ENCODE measurements at places on chromosomes 13 and 19. TPM values are rescaled to one million over a fixed set of nuclear protein-coding genes. Genes with fewer than 3 reads are reported as not detected.

DNA sequence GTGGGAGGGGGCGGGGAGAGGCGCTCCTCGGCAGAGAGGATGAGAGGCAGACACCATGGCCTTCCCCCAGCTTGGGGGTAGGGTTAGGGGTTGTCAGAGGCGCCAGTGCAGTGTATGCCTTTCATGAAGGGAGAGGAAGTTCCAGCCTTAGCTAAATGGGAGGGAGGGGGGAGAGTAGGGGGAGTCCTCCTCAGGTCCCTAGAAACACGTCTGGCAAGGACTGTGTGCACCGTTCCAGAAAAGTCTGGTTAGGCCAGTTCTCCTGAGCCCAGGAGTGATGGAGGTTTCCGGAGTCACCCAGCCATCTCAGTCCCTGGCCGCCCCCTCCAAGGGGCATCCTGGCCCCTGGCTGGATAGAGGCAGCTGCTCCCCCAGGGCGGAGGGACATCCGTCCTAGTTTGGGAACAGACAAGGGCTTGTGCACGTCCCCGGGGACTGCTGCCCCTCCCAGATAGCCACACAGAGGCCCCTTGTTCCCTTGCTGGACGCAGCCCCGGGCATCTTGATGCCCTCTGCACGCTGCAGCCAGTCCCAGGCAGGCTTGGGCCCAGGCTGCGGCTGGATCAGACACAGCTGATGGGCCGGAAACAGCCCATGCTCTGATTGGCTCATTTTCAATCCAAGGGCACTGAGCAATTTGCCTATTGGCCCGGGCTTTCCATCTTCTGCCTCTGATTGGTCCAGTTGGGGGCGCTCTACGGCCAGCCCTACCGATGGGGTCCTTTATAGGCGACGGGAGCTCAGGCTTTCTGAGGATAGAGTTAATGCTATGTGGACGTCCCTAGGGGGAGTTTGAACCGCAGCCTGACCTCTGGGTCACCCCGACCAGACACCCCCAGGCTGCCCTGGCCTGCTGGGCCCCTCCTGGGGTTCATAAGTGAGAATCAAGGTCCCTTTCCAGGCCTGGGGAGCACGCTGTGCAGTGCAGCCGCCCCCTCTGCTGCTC, 3.8 kb downstream of the S1PR2 start:
- peak overlapping the region; percentile 15 for H3K4me3 ChIP-seq
- H3K27me3 ChIP-seq = no peaks in the 10 kb centered on the region
- DNase-seq = peak; percentile 68
- no peaks in the 10 kb centered on the region for H3K36me3 ChIP-seq
- H3K27ac ChIP-seq = peak overlapping the region; percentile 81

SPTBN4 gene
- 7.3 TPM for total RNA-seq

DNA sequence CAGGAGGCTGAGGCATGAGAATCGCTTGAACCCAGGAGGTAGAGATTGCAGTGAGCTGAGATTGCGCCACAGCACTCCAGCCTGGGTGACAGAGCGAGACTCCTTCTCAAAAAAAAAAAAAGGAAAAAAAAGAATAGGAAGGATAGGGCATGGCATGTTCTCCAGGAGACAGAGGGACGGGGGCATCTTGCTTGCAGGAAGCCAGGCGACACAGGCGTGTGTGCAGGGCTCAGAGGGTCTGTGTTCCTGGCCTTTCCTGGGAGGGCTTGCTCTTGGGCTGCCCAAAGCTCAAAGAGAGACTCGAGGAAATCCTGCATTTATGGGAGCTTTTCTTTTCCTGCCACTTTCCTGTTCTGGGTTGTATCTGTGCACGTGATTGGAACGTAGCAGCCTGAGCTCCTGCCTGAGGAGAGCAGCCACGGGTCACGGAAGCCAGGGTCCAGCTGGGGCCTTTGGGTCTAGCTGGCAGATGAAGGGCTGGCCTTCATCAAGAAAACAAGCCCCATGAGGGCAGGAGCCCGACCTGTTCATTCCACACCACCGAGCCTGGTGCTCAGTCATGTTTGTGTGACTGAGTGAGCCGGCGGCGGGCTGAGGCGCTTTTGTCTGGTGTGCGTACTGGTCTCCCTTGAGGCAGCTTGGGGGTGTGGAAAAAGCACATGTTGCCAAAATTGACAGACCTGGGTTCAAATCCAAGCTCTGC, 44.5 kb downstream of the CAPN12 start:
- no peaks in the 10 kb centered on the region for H3K36me3 ChIP-seq
- no peaks in the 10 kb centered on the region for H3K27me3 ChIP-seq
- H3K27ac ChIP-seq = no peak overlapping the region
- peaks cover 25% of the 10 kb centered on the region for H3K4me1 ChIP-seq

DNA sequence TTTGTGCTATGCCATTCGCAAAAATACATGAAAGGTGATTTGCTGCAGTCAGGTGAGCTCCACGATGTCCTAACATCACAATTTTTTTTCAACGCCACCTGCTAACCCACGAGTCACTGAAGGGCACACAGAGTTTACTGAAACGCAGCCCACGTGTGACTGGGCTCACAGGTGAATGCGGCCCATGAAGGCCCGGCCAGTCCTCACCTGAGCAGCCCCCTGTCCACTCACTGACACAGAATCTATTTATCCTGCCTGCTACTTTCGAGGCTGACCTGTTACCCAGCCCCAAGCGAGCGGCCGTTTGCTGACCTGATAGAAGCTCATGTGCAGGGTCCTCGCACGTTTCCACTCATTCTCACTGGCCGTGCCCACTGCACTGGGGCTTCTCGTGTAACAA, 121.9 kb upstream of the SOX1 start:
- H3K27ac ChIP-seq = no peak overlapping the region
- no peak overlapping the region for H3K4me3 ChIP-seq
- DNase-seq = no peak
- no peaks in the 10 kb centered on the region for H3K4me1 ChIP-seq

DNA sequence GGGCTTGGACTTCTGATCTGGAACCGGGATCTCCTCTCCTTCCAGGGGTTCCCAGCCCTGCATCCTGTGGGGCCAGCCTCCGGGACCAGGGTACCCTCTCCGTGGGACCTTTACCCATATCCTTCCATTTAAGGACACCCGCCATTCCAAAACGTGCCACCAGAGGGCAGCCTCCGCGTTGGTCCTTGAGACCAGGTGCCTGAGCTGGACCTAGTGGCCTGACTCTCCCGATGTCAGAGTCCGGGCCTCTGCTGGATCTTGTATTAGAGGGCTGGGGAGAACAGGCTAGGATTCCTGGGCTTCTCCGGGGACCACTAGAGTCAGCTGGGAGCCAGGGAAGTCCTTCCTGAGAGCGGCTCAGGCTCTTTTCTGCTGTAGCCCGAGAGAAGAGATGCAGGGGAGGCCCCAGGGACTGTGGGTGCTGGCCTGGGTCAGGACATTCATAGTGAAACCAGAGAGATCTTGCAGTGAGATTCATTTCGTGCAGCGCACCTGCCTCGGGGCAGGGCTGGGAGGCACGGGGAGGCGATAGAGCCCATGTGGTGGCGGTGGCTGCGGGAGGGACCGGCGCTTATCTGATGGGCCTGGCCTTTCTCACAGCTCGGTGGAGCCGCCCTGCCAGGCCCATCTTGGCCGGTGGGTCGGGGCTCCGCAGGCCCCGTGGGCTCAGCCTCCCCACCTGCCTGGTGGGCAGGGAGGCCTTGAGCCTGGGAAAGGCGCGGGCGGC, 9.8 kb upstream of the SLC7A10 start:
- DNase-seq = peak; percentile 79
- no peak overlapping the region for H3K4me3 ChIP-seq
- no peak overlapping the region for H3K27ac ChIP-seq

DNA sequence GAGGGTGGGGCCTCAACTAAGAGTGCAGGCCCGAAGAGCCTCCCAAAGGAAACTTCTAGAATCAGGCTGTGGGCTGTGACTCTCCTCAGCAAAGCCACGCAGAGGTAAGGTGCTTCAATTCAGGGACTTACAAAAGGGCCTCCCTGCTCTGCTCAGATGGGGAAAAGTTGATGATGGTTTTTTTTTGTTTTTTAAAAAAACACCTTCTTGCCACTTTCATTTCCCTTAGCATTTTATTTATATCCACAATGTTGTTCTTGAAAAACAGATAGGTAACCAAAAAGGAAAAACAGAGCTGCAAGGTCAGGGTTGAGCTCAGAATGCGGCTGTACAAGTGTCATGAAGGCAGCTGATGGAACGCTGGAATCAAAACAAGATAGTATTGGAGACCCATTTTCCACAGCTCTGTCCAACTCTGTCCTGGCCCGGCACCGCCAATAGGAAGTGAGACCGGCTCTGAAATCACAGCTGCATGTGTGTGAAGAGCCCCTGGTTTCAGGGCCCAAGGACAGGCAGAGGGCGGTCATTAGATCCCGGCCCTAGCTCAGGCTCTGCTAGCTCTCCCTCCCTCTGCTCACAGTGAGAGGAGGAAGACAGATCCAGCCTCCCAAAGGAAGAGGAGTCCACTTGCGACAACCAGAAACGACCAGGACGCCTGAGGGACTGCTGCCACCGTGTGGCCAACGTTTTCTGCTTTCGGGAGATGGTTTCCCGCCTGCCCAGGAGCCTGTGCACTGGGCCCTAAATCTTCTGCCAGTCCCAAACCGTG, 58.3 kb downstream of the KLF2 start:
- no peaks in the 10 kb centered on the region for H3K27me3 ChIP-seq
- peaks cover 11% of the 10 kb centered on the region for H3K4me1 ChIP-seq
- DNase-seq = peak; percentile 91
- H3K36me3 ChIP-seq = no peaks in the 10 kb centered on the region
- H3K27ac ChIP-seq = peak overlapping the region; percentile 84

DNA sequence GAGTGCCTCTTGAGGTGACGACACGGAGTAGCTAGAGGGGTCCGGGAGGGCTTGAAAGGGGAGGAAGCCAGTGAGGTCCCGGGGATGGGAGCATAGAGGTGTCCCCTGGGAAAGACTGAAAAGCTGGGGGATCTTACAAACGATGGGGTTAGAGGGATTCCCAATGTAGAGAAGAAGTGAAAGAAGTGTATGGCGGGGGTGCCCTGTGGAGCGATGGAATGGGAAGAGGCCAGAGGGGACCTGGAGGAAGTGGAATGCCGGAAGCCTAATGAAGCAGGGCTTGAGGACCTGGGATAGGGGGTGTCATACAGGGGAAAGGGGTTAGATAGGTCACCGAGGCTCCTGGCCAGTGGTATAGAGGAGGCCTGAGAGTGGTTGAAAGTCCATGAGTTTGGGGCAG, 580 bp downstream of the AP2A1 start:
- peak overlapping the region; percentile 35 for H3K27ac ChIP-seq
- H3K4me3 ChIP-seq = peak overlapping the region; percentile 97
- H3K4me1 ChIP-seq = peaks cover 12% of the 10 kb centered on the region
- DNase-seq = no peak
- no peaks in the 10 kb centered on the region for H3K27me3 ChIP-seq

Measured in ovary (tissue), 10 donors.